ENCODE measurements at places on chromosomes 2 and 18.

GRCh38 chr2:10368491-10369231, 66.0 kb downstream of the HPCAL1 start:
- DNase-seq = no peak

GRCh38 chr18:33906046-33906445, 318.7 kb downstream of the NOL4 start:
- no peak for DNase-seq

GRCh38 chr2:37020212-37020886, 54.0 kb upstream of the STRN start:
- no peak for DNase-seq

DNA sequence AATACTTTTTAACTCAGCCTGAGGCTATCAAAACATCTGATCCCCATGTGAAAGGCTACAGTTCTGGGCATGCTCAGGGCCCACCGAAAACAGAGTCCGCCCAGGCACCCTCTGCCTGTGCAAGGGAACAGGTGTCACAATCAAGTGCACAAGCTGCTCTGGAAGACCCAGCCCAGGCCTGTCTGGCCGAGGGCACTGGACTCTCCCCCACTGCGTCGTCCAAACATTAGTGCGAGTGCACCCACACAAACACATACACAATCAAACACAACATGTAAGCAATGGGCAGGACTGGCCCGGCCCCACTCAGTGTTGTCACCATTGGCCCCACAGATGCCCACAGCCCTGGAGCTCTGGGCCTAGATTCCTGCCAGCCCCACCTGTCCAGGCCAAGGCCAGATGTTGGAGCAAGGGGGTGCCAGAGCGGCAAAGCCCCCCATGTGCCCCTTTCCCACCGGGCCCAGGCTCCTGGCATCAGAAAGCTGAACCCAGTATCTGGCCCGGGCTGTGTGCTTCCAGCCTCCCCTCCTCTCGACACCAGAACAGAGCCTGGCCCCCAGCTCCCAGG, 617 bp upstream of the ALPG start:
- DNase-seq = no peak

- no peak for DNase-seq
Observed at GRCh38 chr18:64202863-64203262, 54.0 kb upstream of the LINC00305 start.

DNA sequence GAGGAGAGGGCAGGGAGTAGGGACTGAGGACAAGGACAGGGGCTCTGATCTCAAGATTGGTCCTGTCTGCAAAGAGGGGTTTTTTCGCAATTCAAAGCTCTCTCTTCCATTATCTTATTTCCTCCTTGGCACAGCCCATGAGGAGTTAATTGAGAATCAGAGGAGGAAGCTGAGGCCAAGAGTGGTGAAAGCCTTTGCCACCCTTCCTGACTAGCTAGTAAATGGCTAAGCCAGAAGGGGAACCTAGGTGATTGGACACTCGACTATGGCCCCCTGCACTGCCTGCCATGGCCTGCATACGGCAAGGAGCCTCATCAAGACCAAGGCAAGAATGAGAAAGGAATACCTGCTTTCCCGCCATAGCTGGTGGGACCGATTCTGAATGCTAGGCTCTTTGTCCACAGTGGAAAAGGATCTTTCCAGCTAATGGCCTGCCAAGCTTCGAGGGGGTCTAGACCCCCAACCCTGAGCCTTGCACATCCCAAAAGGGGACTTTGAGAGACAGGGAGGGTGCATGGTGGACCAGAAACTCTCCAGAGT, 237.9 kb downstream of the HAUS1 start:
- DNase-seq = no peak

GRCh38 chr2:133167223-133167622, 401.0 kb downstream of the NCKAP5 start:
- no peak for DNase-seq

DNA sequence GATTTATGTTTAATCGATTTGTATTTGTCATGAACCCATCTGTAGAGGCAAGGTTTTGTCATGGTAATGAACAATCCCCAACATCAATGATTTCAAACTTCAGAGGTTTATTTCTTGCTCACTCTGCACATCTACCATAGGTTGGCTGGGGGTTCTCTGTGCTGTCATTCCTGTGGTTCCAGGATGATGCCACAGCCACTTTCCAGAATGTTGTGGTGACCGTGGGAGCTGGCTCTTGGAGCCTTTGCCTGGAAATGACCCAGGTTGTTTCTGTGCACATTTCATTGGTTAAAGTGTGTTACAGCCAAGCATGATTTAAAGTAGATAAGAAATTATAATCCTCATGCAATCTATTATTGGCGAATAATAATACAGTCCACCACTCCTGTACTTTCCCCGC, 28.2 kb upstream of the EPAS1 start:
- DNase-seq = no peak

- no peak for DNase-seq
Observed at GRCh38 chr18:42112657-42113420, 157.8 kb downstream of the PIK3C3 start.

DNA sequence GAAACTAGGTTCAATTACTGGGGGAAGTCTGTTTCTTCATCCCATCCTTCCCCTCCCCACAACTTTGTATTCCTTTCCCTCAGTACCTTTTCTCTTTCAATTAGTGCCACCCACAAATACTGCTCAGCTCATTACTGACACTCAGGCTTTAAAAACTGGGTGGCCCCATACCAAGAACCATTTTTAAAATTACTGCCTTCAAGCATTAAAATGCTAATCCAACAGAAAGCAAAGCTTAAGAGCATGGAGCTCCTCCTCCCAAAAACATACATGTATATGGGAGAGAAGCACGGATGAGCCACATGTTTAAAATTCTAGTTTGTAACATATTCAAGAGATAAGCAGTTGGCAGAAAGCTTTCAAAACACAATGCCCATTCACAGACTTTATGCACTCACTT, 44.0 kb downstream of the IRS1 start:
- no peak for DNase-seq

DNA sequence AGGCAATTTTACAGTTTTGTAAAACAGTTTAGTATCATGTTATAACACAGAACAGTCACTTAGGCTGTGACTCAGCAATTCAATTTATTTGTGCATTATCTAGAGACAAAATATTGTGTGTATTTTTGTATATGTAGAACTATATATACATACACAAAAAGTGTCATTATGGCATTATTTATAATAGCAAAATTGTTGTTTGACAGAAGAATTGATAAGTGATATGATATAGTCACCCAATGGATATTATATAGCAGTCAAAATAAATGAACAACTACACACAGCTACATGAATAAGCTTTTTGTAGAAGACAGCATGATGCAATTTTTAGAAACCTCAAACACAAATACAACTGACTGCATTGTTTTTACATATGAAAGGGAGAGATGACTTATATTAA, 334.0 kb downstream of the TRIB2 start:
- DNase-seq = no peak

- no peak for DNase-seq
Observed at GRCh38 chr2:66576311-66576560, 141.3 kb downstream of the MEIS1 start.

DNA sequence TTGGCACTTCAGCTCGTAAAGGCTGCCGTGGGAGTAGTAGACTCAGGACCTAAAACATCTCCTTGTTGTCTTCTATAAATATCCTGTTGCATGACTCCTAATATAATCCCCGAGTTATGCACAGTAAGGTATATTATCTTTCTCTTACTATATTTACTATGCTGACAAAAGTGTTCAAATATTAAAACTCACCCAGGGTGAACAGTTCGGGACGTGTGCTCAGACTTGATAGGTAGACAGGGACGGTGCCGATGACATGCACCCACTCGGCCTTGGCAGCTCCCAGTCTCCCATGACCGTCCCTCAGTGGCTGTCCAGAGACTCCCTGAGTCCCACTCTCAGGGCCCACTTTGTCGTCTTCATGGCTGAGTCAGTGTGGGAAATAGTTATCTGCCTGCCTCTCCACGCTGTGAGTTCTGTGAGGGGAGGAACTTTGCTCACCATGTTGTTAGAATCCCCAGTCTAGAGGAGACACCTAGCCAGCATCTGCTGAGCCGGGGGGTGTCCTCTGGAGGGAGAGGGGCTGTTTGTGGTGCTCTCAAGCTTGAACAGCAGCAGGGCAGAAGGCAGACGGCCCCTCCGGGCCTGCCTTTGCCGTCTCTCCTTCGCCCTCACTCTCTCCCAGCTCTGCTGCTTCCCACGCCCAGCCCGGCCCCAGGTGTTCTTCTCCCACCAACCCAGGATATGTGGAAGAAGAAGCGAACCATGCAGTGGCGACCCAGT, 75.0 kb downstream of the DGKD start:
- no peak for DNase-seq

DNA sequence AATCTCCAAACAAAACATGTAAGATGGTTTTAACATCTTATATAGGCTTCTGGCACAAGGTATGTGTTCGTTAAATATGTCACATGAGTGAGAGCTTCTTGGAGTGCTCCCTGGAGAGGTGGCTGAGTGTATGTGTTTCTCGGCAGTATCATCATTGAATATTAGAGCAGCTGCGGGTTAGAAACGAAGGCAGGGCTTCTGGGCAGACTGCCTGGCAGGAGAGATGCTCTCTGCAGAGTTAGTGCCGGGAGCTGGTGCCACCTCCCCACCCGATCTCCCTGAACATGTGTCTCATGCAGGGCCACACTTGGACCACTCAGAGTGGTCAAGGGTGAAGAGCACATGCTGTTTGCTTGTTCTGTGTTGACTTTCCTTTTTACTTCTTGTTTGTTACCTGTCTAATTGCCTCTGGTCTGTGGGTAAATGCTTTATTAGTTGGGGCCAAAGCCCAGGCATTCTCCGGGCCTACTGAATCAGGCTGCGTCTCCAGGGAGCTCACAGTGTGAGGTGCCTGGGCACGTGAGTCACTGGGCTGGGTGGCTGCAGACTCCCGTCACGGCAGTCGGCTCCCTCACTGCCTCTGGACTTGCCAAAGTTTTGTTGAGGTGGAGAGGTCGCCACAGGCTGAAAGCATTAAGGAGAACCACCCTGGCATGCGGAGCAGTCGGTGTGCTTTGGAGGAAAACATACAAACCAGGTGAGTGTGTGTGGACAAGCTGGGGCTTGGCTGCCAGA, 246.6 kb downstream of the FHOD3 start:
- DNase-seq = no peak

- no peak for DNase-seq
Observed at GRCh38 chr2:230893338-230893737, 28.6 kb downstream of the ITM2C start.

GRCh38 chr18:38847326-38847725, 1281.7 kb upstream of the CELF4 start:
- DNase-seq = no peak

DNA sequence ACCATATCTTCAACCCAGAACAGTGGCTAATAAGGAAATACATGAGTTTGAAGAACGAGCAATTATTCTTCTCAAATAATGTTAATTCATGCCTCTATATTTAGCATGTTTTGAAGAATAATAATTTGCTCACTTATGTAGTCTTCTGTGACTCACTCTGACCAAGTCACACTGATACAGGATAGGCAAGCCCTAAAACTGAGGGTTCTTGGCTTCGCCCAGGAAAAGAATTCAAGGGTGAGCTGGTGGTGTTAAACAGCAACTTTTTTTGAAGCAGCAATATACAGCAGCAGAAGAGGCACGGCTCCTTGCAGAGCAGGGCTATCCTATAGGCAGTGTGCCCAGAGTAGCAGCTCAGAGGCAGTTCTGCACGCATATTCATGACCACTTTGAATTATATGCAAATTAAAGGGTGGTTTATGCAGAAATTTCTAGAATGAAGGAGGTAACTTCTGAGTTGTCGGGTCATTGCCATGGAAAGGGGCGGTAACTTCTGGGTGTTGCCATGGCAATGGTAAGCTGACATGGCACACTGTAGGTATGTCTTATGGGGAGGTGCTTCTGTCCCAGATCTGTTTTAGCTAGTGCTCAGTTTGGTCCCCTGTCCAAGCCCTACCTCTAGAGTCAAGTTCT, 200.6 kb downstream of the RND3 start:
- no peak for DNase-seq

DNA sequence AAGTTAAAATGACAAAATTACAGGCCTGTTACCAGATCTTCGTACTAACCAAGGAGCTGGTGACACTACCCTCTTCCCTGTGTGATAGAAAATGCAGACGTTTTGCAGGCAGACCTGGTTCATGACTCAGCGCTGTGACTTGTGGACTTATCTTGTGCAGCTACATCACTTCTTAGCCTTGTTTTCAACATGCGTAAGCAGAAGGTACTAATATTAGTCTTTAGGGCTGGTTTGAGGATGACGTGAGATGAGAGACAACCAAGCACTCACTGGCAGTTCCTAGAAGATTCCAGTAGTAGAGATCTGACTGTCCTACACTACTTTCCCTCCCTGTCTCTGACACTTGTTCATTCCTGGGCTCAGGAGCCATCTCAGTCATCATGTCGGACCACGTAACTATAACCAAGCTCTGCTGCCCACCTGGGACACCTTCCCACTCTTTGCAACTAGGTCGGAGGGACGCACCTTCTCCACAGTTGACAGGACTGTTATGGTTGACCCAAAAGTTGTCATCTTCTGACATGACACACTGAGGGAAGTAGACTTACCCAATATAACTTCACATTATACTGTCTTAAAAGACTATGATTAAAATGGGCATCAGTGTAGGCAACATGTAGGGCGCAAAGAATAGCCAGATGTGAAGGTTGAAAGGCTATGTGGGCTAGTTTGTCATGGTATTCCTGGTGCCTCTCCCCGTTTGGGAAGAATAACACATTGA, 64.8 kb downstream of the TNFRSF11A start:
- DNase-seq = no peak

- DNase-seq = no peak
Observed at GRCh38 chr18:63951302-63951705, 2.2 kb downstream of the HMSD start.

GRCh38 chr2:99636144-99637034, 146.6 kb upstream of the REV1 start:
- DNase-seq = no peak

DNA sequence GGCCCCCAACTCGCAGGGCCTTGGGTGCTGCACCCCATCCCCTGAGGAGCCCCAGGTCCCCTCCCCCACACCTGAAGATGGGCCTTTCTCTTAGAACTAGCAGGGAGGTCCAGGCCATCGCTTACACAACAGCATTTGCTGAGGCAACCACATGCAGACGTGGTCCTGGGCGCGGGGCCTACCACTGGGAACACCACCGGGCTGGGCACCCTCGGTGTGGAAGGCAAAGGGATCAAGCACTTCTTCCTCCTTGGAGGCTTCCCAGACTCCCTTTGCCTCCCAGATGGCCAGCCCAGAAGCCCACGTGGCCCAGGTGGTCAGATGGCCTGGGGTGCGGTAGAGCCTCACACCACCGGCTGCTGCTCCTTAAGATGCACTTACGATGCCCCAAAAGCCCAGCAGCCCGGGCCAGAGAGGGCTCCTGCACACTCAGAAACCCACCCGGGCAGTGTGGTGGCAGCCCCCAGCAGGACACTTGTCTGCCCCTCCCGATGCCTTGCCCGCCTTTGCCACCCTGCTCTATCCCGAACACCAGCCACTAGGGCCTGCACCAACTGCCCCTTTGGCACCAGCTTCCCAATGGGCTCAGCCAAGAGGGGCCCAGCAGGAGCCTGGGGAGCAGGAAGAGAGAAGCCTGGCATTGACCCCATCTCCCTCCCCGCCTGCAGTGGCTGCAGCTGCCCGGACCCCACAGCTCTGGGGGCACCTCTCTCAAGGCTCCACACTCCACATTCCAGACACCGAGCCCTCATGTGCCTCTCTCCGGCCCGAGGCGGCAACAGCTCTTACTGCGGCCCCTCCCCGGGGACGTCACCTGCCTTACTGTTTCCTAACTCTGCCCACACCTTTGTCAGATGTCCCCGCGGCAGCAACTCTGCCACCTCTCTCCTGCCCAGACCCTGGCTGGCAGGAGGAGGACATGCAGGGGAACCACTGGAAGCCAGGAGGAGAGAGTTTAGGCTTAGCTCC, 13.9 kb upstream of the MLPH start:
- no peak for DNase-seq

- no peak for DNase-seq
Observed at GRCh38 chr2:197077336-197077735, 150.8 kb upstream of the PGAP1 start.

- DNase-seq = no peak
Observed at GRCh38 chr2:220811952-220812570, 760.0 kb downstream of the EPHA4 start.

Measured in stimulated activated CD4-positive, alpha-beta T cell treated with anti-CD3 and anti-CD28 coated beads, Interleukin-1b, Interleukin-23, amount 100 ng/mL, for 4 hours (primary cell).